ENCODE measurements at places on chromosomes 5 and 9. TPM values are rescaled to one million over a fixed set of nuclear protein-coding genes. Genes with fewer than 3 reads are reported as not detected.

Gene CCDC192
- not detected for total RNA-seq

Gene FOXD4L4
- total RNA-seq, result 0.27 TPM

Gene CDC25C
- total RNA-seq, result 1.2 TPM

Gene IL9
- 134 TPM for total RNA-seq

Gene WDR31
- 1.4 TPM for total RNA-seq

Gene MLLT3
- total RNA-seq, result 13.0 TPM

Gene TAF1L
- not detected for total RNA-seq

Gene FREM1
- not detected for total RNA-seq

Gene ELOVL7
- total RNA-seq, result 0.05 TPM

Gene MEIKIN
- total RNA-seq, result not detected

Gene SCAI
- 4.1 TPM for total RNA-seq

Gene RORB
- total RNA-seq, result not detected

Gene KCNV2
- total RNA-seq, result not detected

Gene IL13
- 26.9 TPM for total RNA-seq

Gene PCDHGA3
- not detected for total RNA-seq

Gene SLC6A7
- not detected for total RNA-seq

Gene KCTD16
- not detected for total RNA-seq

Gene IFNE
- total RNA-seq, result not detected

Gene NR4A3
- total RNA-seq, result 26.5 TPM

Gene HSD17B3
- total RNA-seq, result not detected

Gene HSPB3
- total RNA-seq, result not detected

Gene GPR21
- 0.27 TPM for total RNA-seq

Gene BNC2
- 0.29 TPM for total RNA-seq

Gene DOK3
- 9.2 TPM for total RNA-seq
